ENCODE measurements at places on chromosomes 5 and 9.
A peak's percentile ranks its signal among the peaks of the same experiment; 100 is the strongest.

DNA sequence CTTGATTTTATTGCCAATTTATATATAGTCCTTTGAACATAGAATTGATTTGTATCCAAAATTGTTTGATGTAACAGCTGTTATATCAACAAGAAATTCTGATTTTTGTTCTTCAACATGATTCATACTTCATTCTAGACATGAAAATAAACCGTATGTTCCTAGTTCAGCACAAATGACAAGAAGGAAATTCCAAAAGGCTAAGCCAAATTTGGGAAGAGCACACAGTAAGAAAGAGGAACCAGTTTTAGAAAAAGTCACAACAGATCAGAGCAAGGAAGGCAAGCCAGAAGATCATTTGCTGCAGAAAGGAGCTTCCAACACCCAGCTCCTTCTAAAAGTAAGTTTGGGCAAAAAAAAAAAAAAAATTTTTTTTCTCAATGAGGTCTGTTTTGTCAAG, 65.0 kb upstream of the MCCC2 start:
- no peak for DNase-seq

GRCh38 chr5:74865256-74865803, 857 bp downstream of the FAM169A start:
- no peak for DNase-seq

DNA sequence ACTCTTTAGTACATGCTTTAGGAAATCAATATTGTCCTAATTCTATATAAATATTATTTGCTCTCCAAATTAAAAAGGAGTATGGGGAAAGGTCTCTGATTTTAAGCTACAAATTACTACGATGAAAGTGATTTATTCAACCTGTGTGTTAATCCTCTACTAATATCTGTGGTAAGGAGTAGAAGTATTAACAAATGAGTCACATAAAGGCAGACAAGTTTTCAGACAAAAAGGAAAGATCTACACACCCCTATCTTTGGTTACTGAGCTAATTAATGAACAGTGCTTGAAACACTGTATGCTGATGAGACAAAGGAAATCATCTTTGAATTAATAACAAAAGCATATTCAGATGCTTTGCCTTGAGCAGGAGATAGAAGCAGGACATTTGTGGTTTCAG, 15.9 kb downstream of the LOX start:
- DNase-seq: no peak

DNA sequence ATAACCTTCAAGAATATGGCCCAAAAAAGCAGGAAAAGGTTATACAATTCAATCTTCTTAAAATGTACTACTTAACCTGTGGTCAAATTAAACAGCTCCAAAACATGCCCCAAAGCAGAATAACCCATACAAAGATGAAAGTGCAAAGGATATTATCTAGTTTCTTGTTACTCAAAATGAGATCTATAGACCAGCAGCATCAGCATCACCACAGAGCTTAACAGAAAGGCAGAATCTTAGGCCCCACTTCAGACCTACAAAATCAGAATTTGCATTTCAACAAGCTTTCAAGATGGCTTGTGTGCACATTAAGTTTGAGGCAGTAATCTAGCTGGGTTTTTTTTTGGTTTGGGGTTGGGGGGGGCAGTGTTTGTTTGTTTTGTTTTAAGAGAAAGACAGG, 54.0 kb downstream of the SCAI start:
- no peak for DNase-seq

GRCh38 chr5:152113401-152113800, 188.8 kb upstream of the GLRA1 start:
- peak; percentile 51 for DNase-seq

DNA sequence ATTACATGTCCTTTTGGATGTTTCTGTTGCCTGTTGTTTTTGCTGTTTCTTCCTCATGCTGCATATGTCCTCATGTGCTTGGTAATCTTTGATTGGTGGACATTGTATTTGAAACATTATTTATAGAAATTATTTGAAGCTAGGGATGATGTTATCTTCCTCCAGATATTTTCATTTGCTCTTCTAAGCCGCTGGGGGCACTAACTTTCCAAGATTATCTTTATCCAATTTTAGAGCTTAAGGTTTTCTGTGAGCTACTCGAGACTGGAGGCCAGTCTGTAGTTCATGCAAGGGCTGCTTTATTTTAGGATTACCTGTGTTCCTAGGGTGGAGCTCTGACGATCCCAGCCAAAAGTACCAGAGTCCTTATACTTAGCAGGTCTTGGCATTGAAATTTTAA, 40.9 kb downstream of the STX17 start:
- no peak for DNase-seq

DNA sequence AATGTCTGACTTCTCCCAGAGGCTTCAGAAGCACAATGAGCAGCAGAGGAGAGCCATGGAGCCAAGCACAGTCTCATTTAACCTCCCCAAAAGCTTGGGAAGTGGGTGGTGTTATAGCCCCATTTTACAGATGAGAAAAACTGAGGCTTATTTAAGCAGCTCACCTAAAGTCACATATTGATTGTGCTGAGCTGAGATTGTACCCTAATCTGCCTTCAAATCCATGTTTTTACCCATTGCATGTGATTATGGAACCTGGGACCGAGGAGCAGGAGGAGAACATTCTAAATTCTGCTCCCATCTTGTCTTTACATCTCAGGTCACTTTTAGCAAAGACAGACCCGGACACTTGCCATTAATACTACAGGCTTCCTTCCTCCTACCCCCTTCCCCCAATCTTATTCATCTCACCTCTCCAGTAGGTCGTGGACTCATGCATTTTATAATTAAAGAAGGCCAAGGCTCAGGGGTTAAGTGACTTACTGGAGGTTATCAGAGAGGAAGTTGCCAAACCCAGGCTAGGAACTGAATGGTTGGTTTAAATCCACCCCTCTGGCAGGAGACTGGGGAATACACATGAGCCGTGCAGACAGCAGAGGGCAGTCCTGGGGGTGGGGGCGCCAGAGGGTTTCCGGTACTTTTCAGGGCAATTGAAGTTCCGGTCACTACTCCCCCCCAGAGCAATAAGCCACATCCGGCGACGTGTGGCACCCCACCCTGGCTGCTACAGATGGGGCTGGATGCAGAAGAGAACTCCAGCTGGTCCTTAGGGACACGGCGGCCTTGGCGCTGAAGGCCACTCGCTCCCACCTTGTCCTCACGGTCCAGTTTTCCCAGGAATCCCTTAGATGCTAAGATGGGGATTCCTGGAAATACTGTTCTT, 51.0 kb upstream of the IL17B start:
- DNase-seq: no peak

GRCh38 chr5:92308679-92309078, 925.6 kb upstream of the ARRDC3 start:
- no peak for DNase-seq
